ENCODE measurements at places on chromosomes 1 and 21.
A peak's percentile ranks its signal among the peaks of the same experiment; 100 is the strongest.

GRCh38 chr1:11681071-11681771, at the start of gene MAD2L2:
Gene MAD2L2, minus strand, starts transcription at chr1:11681148. Its CDS starts 547 bp downstream, at chr1:11680601.
- peak; percentile 75 for DNase-seq

- DNase-seq, result no peak
Observed at GRCh38 chr1:67722292-67722944, 37.4 kb downstream of the GADD45A start.

DNA sequence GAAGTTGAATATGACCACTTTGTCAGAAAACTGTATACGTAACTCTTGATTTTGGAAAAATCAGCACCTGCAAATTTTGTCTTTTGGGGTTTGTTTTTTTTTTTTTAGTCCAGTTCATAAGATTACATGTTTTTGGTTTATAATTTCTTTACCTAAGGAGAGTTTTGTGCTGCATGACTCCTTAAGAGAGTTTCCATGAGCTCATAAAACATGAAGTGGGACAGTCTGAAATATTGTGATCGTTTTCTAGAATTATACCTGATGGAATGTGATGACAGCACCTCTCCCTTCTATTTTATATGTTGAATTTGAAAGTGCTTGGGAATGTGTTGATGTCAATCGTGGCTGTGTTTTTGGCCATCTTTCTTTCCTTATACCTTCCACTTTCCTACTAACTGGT, 158.5 kb downstream of the NFIA start:
- DNase-seq, result no peak

DNA sequence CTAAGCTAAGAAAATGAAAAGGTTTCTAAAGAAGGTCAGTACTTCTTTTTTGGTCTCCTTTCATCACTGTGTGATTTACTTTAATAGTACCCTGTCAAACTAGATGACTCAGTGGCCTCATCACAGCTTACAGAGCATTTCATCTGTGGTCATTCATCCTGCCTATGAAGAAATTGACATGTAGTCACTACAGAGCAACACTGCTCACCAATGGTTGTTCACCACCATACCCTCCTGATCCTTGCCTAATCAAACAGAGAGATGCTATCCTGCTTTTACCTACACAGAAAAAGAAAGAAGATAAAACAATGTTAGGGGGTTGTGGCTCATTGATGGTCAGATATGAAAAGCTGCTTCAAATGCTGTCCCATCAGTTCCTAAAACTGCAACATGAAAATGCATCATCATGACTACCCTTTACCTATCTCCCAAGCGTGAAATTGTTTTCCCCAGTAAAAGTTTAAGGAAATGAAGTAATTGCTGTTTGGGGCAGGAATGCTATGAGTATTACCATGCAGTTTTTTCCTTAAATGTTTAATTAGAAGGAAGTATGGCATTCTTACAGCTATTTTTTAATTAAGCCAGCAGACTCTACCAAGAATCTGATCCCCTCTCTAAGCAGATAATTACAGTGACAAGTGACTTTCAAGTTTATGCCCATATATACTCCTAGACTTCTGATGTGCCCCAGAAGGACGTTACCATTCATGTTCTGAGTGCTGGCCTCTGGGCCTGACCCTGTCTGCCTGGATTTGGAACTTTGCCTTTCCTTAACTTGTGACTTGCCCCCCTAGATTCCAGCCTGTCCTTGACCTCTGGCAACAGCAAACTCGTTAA, 46.1 kb upstream of the FBXO28 start:
- DNase-seq, result no peak

DNA sequence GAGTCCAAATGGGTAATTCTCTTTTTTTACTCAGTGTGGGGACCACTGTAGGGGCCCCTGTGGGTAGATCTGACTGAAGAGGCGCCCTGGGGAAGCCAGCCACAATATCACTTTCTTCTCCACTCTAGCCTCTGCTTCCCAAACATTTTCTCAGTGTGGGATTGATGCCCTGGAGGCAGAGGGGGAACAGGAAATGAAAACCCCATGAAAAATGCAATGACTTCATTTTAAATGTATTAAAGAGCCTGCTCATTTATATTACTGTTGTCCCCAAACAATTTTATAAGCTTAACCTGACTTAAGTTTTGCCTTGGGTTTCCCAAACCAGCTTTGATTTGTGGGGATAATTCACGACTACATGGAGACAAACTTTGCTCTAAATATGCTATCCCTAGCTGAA, 181.9 kb downstream of the C1orf94 start:
- DNase-seq, result no peak

- no peak for DNase-seq
Observed at GRCh38 chr1:175882192-175882591, 138.8 kb upstream of the TNR start.

- no peak for DNase-seq
Observed at GRCh38 chr1:50977575-50978143, 7.6 kb downstream of the CDKN2C start.
